ENCODE measurements at places on chromosomes 6 and 20.

DNA sequence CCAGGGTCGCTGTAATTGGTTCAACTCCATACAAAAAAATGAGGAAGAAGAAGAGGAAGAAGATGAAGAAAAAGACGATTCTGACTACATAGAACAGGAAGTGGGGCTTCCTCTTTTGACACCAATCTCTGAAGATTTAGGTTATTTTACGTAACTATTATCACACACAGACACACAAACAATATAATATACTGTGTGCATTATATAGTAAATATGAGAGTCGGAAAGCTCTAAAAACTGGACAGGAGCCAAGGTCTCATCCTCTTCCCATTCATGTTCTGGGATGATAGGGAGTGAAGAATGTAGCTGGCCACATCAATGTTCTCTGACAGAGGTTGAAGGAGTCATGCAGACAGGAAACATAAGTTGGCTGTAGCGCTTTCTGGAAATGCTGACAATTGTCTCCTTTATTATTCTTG lies 13.3 kb downstream of the RSPH4A start:
- DNase-seq: no peak

DNA sequence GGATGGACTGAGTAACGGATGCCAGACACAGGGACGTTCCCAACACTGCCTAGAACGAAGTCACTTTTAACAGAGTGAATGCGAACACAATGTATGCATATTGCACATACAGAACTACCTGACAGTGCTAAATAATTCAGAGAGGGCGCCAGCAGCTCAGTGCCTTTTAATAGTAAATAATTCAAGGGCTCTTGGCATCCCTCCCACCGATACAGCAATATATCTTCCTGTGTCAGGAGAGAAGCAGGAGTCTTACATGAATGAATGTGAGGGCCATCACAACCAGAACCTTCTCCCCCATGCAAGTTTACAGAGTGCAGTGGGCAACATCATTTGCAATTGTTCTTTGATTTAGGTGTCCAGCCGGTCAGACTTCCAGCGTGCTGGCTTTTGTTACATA lies 88.4 kb upstream of the KCNG1 start:
- DNase-seq: no peak

GRCh38 chr6:169700296-169700695 lies 1.5 kb downstream of the WDR27 start:
- no peak for DNase-seq

- no peak for DNase-seq
Measured at GRCh38 chr6:162728197-162728596, 423 bp downstream of the PACRG start.

- peak; percentile 65 for DNase-seq
Measured at GRCh38 chr6:139443231-139444112, 69.0 kb upstream of the CITED2 start.

DNA sequence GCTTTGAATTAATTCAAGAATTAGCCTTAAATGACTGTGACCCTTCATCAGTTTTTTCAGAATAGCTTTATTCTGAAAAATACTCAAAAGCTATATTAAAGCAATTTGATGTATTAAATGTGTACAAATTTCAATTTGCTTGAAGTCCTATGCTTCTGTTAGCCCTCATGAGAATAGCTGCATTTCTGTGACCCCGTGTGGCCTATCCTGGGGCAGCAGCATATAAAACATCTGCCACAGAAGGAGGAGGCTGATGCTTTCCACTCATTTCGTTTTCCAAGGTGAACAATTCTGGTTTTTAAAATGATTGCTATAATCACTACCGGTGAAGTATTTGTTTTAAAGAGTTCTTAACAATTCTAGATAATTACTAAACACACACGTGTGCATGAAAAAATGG lies 360.3 kb downstream of the BTBD9 start:
- DNase-seq: no peak

DNA sequence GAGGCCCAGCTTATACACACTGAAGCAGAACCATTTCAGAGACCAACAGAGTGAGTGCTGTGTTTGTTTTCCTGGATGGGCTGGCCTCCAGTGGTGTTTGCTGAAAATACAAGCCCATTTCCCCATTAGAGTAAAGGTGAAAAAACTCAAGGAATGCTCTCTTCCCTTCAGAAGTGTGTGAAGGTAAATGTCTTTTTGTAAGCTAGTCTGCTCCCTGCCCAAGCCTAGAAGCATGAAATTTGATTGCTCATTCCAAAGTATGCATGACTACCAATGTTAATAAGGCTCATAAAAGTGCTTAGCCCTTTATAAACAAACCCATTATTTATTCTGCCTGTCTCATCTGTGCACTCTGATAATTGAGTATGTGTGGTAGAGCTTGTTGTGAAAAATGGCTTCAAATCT lies 59.1 kb downstream of the ADGRF1 start:
- no peak for DNase-seq

GRCh38 chr6:140879946-140880345 lies 1252.8 kb upstream of the GJE1 start:
- no peak for DNase-seq

GRCh38 chr6:40425192-40425919 lies 161.8 kb downstream of the LRFN2 start:
- no peak for DNase-seq

DNA sequence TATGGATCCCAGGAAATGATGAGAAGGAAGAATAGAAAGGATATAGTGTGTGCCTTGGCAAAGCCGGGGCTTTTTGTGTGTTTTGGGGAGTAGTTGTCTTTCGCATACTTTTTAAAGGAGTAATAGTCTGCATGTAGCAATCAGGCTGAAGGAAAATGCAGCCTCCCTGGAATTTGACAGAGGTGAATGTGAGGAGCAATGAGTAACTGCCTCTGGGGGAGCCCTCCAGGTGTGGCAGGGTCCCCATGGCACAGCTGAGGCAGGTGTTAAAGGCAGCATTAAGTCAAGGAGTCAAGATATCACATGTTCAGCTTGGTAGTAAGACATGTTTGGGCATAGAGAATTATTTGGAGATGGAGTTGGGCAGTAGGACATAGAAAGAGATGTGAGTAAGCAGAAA lies 203.1 kb downstream of the C6orf118 start:
- DNase-seq: no peak

- no peak for DNase-seq
Measured at GRCh38 chr6:90849686-90850085, 262.8 kb upstream of the MAP3K7 start.

GRCh38 chr6:156848123-156848522 lies 70.9 kb downstream of the ARID1B start:
- no peak for DNase-seq

DNA sequence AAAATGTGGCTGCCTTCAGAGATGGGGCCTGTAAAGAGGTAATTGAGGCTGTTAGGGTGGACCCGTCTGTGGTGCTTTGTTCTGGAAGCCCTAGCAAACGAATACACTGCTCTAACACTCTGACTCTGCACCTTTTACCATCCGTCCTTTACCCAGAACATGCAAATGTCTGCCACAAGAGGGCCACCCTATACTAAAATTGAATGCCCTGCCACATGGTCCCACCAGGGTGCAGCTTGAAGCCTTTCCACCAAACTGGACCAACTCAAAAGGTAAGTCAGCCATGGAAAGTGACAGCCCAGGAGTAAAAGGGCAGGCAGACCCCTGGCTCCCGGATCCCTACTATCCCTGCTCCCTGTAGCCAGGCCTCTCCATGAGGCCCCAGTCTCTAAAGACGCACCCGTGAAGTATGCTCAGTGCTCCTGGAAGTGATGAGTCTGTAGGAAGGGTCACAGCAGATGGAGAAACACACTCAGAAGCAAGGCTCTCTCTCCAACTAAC lies 5.8 kb upstream of the BFSP1 start:
- DNase-seq: peak; percentile 85

DNA sequence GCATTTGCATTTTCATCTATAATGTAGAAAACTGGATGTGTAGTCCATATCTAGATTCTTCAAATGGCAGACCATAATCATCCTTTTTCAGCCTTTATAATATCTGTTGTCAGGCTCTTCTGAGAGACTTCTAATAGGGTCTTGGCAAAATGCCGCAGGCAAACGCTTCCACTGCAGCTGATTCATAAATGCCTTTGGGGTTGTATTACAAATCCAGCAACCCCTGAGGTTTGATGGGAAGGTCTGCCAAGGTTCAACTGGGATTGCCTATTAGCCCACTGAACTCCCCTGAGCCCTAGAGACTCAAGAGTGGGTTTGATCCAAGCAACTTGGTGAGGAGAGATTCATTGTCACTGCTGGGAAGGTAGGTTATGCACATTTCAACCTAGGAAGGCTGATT lies 365.2 kb upstream of the POU3F2 start:
- no peak for DNase-seq

- DNase-seq: peak; percentile 74
Measured at GRCh38 chr20:17938871-17939619, 29.5 kb downstream of the SNX5 start.

DNA sequence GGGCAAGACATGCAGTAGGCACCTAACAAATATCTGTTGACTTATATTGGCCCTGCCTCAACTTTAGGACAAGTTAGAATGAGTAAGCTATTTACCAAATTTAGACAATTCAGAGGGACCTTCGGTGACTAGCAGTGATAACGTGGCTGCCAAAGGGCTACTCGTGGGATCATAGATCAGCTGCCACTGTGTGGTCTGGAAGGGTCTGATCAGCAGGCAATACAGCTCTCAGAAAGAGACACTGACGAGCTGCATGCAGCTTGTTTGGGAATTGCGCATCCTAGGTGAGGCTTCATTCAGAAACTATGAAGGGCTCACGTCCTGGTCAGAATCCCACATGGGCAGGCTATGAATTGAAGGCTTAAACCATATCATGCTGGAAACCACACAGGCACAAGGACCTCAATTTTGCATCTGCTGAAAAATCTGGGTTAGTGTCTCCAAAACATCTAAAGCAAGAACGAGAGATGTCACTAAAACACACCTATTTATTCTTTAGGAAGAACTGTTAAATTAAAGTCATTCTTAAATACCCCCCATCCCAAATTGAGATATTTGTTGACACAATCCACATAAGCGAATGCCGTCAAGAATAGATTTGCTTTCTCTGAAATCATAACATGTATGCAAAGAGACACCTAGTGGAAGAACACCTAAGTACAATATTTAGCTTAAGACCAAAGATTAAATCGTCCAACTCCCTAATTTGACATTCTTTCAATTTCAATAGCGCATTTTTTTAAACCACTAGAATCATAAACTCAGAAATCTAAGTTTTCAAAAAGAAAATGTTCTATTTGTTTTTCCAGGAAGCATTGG lies 79.6 kb downstream of the IPCEF1 start:
- peak; percentile 53 for DNase-seq

DNA sequence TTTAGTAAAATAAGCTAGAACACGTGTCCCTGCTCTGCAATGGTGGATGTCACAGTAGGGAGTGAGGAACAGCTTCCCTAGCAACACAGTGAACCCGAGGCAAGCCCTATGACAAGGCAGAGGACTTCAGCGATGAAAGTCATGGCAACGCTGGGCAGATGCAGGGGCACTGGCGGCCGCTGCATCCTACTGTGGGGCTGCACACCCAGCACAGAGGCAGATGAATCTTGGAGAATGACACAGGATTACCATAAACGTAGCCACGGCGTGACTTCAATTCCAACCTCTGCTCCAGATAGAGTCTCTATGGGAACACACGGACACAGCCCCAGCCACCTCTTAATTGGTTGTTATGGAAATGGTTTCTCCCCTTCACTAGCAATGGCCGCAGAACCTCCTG lies 64.2 kb downstream of the MYLK4 start:
- DNase-seq: no peak

DNA sequence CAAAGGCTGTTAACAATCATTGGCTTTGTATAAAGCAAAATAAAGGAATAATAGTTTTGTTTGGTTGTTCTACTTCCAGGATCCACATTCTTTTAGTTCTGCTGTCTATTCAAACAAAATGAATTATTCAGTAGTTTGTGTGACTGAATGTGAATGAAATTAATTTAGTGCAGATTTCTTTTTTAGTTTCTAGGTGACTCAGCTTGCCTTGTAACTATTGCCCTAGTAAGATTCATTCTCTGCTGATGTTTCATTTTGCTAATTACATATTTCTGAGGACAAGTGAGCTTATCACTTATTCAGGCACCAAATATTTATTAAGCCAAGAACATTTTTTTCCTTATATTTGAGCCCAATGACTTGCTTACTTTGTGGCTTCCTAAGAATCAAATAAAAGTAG lies 46.5 kb upstream of the RIPOR2 start:
- no peak for DNase-seq

- peak; percentile 61 for DNase-seq
Measured at GRCh38 chr20:59019217-59019616, at the start of gene TUBB1. TUBB1 (plus strand) TSS chr20:59019429; CDS start chr20:59019523, 94 bp downstream.

DNA sequence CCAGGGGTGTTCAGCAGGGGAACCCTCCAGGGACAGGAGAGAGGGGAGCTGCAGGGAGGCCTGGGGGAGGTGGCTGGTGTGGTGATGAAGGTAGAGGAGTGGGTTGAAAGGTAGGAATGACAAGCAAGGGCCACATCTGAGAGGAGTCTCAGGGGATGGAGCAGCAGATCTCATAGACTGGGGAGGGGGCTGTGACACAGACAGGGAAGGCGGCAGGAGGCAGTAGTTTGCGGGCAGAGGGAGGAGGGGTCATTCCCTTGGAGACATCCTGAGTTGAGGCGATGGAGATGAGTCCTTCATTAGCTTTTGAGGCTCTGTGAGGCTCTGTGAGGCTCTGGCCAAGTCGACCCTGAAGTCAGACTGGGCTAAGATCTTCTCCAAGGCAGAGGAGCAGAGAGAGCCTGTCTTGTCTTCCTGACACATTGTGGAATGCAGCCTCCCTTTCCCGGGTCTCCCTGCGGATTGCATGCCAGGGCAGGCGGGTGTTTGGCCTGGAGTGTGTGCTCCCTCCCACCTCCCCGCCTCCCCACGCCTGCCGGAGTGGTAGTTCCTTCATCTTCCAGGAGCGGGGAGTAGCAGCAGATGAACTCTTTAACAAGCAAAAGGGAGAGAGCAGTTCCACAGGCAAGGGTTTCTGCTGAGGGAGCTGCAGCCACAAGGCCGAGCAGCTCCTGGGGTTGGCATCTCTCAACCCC lies 34.3 kb upstream of the MLN start:
- DNase-seq: no peak

DNA sequence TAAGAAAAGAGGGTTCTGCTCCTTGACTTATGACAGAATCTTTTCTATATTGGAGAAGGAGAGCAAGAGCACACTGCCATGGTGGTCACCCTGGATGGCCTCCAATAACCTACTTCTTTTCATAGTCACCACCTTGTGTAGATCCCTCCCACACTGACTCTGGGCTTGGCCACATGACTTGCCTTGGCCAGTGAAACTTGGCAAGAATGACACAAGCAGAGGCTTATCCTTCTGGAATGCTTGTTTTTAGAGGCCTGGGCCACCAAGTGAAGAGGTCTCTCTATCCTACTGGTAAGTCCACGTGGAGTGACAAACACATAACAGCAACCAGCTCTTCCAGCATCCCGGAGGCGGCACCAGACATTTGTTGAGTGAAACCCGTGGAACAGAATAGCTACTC lies 349.4 kb upstream of the JARID2 start:
- DNase-seq: no peak

DNA sequence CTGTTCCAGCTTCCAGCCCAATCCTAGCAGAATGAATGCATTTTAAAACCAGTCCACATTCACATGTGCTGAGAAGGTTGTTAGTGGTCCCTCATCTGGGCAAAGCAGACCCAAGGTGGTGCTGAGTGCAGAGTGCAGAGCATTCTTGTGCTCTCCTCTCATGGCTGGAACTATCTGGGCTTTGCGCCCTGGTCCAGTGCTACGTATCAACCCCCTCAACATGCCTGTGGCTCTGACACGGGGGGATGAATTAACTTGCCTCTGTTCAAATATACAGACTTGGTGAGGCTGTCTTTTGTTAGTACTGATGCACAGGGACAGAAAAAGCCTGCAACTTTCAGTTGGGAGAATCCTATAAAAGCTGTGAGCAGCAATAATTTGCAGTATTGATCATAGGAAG lies 42.5 kb downstream of the PANK2 start:
- no peak for DNase-seq

- DNase-seq: no peak
Measured at GRCh38 chr20:52427960-52428359, 236.4 kb upstream of the ZFP64 start.

Data from hematopoietic multipotent progenitor cell treated with erythropoietin and hydrocortisone succinate and interleukin-3 and kit ligand, for 8 days (in vitro differentiated cells).